BJ (cell line): ENCODE measurements at places on chromosomes 3 and 15.

- no peak for DNase-seq
Measured at GRCh38 chr3:129240436-129240835, 9.0 kb upstream of the COPG1 start.

GRCh38 chr3:4835616-4836043, 143.6 kb upstream of the BHLHE40 start:
- DNase-seq, result no peak

- DNase-seq, result no peak
Measured at GRCh38 chr15:28456476-28457395, 76.0 kb downstream of the GOLGA8G start.

DNA sequence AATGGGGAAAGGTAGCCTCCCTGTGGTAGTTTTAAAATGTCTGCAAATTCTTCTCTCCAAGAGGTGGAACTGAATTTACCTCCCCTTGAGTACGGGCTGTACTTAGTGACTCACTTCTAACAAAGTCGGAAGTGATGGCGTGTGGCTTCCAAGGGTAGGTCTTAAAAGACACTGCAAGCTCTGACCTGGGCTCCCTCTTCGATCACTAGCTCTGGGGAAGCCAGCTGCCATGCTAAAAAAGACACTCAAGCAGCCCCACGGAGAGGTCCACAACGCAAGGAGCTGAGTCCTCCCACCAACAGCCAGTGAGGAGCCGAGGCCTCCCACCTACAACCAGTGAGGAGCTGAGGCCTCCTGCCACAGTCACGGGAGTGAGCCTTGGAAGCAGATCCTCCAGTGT, 122.0 kb upstream of the HACD2 start:
- no peak for DNase-seq
